ENCODE measurements at places on chromosomes 3 and 15. TPM values are rescaled to one million over a fixed set of nuclear protein-coding genes. Genes with fewer than 3 reads are reported as not detected.

Gene LYZL4
- total RNA-seq: not detected

DNA sequence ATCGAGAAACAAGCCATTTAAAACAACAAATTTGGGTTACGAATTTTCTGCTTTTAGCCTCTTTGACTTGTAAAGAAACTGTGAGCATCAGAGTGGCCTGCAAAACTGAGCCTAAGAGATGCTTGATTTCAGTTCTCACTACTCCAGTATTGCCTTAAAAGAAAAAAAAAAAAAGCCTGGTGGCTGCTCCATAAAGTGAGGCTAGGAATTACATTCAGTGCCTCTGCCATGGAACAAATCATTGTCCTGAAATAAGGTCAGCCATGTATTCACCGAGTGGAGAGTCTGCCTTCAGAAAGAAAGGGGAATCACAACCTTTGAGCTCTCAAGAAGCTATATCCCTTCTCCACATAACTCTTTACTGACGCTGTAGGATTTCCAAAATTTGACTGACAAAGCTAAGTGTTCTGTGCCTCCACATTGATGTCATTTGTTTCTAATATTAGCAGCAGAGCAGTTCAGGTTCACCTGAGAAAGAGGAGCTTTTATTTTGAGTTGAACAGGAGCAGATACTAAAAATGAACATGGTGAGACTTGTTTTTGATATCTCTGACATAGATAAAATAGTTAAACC, 137.3 kb downstream of the SSR3 start:
- H3K36me3 ChIP-seq: no peaks in the 10 kb centered on the region
- DNase-seq: no peak
- no peak overlapping the region for H3K4me3 ChIP-seq
- peaks cover 10% of the 10 kb centered on the region for H3K4me1 ChIP-seq

GRCh38 chr15:39583596-39584265, 2.9 kb downstream of the THBS1 start:
- H3K27me3 ChIP-seq: no peaks in the 10 kb centered on the region
- H3K36me3 ChIP-seq: peaks cover 21% of the 10 kb centered on the region
- H3K27ac ChIP-seq: no peak overlapping the region
- no peak for DNase-seq
- peaks cover 19% of the 10 kb centered on the region for H3K4me1 ChIP-seq

GRCh38 chr3:30135190-30135589, 471.2 kb upstream of the TGFBR2 start:
- no peaks in the 10 kb centered on the region for H3K4me1 ChIP-seq
- no peak overlapping the region for H3K27ac ChIP-seq
- no peak overlapping the region for H3K4me3 ChIP-seq
- H3K27me3 ChIP-seq: no peaks in the 10 kb centered on the region

Gene SPTBN5
- total RNA-seq: 2.6 TPM

Gene SOX14
- total RNA-seq: not detected

Gene CDC25A
- total RNA-seq: 10.5 TPM

Gene RAB8B
- total RNA-seq: 19.3 TPM

- H3K27ac ChIP-seq: no peak overlapping the region
- H3K4me3 ChIP-seq: no peak overlapping the region
- no peaks in the 10 kb centered on the region for H3K27me3 ChIP-seq
- H3K36me3 ChIP-seq: no peaks in the 10 kb centered on the region
Measured at GRCh38 chr3:155553780-155554179, 191.1 kb downstream of the PLCH1 start.

DNA sequence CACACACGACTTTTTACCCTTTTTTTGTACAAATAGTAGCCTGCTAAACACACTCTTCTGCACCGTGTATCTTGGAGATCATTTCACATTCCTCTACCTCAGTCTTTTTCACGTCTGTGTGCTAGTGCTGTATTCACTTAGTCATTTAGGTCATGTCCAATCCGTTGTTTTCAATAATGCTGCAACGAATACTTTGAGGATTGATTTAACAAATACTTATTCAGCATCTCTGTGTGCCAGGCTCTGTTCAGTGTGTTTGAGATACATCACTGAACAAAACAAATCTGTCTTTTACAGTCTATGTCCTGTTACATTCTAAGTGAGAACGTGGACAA, 882 bp downstream of the JMJD7 start:
- H3K27me3 ChIP-seq: no peaks in the 10 kb centered on the region
- H3K4me3 ChIP-seq: peak overlapping the region; percentile 81
- peaks cover 22% of the 10 kb centered on the region for H3K4me1 ChIP-seq
- DNase-seq: no peak
- no peak overlapping the region for H3K27ac ChIP-seq
- H3K36me3 ChIP-seq: no peaks in the 10 kb centered on the region

Data from PC-9 (cell line).